Stimulated activated CD8-positive, alpha-beta memory T cell treated with anti-CD3 and anti-CD28 coated beads, Interleukin-7, amount 100 ng/mL, for 48 hours (primary cell): ENCODE measurements at places on chromosomes 2 and 18.

DNA sequence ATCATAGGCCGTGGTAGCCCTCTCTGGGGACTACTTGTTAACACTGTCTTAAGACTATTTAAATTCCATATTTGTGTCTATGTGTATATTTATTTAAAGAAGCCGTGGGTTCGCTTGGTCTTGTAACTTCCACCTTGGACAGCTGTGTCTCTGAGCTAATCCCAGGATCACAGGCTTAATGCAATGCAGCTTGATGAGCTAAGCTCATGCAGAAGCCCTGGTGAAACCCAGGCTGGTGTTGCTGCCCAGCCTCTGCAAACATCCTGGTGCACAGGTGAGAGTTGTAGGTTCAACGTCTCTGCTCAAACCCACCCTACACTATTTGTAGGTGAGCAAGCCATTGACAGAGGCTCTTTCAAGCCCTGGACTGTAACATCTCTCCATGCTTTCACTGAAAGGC is 211.8 kb downstream of the FAM210A start:
- no peak for DNase-seq

DNA sequence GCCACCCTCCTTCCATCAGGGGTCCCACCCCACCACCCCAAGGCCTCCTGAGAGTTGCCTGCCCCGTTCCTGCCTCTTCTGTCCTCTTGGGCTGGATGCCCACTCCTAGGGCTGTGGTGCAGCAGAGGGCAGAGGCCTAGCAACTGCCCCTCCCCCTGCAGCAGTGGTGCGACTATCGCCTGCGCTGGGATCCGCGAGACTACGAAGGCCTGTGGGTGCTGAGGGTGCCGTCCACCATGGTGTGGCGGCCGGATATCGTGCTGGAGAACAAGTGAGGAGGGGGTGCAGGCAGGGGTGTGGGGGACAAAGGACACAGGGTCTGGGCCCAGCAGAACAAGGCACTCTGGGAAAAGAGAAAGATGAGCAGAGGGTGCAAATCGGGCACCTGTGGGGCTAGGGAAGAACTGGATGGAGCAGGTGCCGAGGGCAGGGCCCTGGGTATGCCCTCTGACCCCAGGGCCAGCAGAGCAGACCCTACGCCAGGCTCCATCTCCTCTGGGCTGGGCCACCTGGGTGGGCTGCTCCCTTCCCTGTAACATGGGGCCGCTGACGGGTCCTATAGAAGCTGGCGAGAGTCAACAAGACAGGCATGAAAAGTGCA is 1.0 kb downstream of the CHRNG start:
- no peak for DNase-seq

DNA sequence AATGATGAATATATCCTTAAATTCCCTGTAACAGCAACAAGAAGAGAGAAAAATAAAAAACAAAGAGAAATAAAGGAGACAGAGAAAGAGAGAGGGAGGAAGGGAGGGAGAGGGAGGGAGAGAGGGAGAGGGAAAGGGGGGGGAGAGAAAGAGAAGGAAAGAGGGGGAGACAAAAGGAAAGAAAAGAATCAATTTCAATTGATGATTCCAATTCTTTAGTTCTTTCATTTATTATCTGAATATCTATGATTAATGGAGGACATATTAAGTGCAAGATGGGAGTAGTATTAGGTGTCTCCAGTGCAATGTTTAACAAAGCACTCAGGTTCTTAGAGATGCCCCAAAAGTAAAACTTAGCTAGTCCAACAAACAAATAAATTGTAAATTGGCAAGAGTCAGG is 97.2 kb upstream of the DPP10 start:
- no peak for DNase-seq

DNA sequence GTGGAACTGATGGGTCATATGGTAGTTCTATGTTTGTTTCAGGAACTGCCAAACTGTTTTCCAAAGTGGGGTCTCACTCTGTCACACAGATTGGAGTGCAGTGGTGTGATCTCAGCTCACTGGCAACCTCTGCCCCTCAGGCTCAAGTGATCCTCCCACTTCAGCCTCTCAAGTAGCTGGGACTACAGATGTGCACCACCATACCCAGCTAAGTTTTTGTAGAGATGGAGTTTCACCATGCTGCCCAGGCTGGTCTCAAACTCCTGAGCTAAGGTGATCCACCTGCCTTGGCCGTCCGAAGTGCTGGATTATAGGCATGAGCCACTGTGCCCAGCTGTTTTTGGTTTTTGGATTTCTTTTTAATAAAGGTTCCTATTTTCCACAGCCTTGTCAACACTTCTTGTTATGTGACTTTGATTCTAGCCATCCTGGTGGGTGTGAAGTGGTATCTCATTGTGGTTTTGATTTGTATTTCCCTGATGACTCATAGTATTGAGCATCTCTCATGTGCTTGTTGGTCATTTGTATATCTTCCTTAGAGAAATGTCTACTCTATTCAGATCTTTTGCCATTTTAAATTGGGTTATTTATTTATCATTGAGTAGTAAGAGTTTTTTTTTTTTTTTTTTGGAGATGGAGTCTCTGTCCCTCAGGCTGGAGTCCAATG is 22.8 kb downstream of the NPC1 start:
- no peak for DNase-seq

DNA sequence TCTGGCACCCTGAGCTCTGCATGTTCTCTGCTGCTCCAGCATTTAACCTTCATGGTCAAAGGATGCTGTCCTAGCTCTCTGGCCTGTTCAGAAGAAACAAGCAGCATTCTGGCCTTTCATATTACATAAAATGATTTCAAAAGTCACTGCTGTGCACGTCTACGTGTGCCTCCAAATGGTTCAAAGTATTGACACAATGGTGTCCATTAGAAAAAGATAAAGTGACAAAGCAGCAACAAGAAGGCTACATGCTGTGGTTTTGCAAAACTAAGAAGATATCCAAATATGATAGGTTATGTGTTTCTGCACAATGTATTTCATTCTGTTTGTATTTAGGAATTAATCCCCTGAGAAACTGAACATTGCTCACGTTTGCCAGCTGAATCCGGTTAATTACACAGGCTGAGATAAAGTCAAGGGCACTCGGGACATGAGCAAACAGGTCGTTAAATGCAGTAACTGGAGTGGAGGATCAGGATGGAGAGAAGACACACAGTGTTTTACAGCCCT is 258.5 kb downstream of the DOK6 start:
- no peak for DNase-seq

GRCh38 chr18:45374878-45375630 is 240.2 kb upstream of the SLC14A2 start:
- no peak for DNase-seq

GRCh38 chr18:79945118-79946042 is 6.1 kb downstream of the SLC66A2 start:
- DNase-seq, result no peak

GRCh38 chr2:45102579-45103117 is 93.4 kb upstream of the SIX2 start:
- no peak for DNase-seq

GRCh38 chr2:232838406-232838874 is 31.6 kb upstream of the SNORC start:
- DNase-seq, result no peak

DNA sequence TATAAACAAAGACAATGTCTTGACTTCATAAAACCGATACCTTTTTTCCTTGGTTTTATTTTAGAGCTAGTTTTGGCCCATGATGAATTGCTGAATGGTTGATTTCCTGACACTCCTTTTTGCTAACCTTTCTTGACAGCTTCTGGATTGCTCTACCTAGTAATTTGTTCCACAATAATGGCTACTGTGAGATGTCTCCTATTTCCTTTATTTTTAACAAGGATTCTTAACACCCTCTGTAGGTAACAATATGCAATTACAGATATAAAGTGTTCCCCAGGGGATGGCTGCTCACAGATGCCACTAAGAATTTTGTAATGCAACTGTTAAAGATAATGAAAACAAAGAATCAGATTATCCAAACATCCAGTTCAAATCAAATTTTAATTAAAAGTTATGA is 100.8 kb upstream of the ATP5MC3 start:
- DNase-seq, result no peak

DNA sequence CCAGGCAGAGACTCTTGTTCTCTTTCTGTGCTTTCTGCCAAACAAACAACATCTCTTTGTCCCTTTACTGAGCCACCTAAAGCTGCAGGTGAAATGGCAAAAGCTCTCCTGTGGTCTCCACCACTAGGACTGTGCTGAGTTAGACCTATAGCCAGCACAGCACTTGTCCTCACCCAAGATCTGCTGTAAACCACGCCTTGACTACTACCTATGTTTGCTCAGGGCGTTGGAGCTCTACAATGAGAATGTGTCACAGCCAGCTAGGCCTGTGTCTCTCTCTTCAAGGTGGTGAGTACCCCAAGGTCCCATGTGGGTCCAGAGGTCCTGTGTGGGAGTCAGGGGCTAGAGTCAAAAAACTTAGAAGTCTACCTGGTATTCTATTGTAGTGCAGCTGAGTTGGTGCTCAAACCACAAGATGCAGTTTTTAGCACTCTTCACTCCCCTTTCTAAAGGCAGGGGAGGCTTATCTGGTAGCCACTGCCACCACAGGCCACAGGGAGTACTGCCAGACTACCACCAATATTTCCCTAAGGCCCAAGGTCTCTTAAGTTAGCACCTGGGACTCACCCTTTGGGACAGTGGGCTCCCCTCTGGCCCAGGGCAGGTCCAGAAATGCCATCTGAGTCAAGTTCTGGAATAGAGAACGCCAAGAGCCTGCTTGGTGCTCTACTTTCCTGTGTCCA is 96.8 kb upstream of the RPRM start:
- DNase-seq, result no peak

- no peak for DNase-seq
Measured at GRCh38 chr18:55925772-55926171, 337.8 kb upstream of the TCF4 start.

- DNase-seq, result no peak
Measured at GRCh38 chr2:233498126-233498525, 68.5 kb downstream of the USP40 start.

GRCh38 chr2:37357069-37357468 is 12.6 kb downstream of the QPCT start:
- DNase-seq, result no peak

- DNase-seq, result no peak
Measured at GRCh38 chr2:201132518-201132917, 16.6 kb downstream of the CFLAR start.

DNA sequence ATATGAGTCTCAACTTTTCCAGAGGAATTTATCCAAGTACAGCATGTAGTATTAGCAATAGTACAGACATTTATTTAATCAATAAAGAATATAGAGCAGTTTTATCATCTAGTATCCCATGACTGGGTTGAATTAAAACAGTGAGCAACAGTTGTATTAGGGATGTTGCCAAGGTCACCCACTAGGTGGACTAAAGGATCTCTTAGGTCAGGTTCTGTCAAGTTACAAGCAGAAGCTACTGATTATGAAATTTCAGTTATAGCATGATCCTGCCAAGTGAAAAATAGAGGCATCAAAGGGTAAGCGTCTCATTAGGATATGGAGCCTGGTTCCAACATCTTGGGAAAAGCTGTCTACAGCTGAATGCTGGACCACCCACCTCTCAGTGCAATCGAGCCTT is 52.1 kb upstream of the LAPTM4A start:
- DNase-seq, result no peak

- DNase-seq, result no peak
Measured at GRCh38 chr18:56431551-56431950, 206.8 kb downstream of the TXNL1 start.

- no peak for DNase-seq
Measured at GRCh38 chr2:138329591-138329990, 172.0 kb upstream of the SPOPL start.
